ENCODE measurements at places on chromosomes 4 and X.

GRCh38 chr4:101175896-101176676 lies 171.2 kb downstream of the PPP3CA start:
- no peak for DNase-seq

- no peak for DNase-seq
Measured at GRCh38 chrX:70479922-70480659, 35.5 kb downstream of the DLG3 start.

- no peak for DNase-seq
Measured at GRCh38 chr4:105232374-105232773, 85.7 kb downstream of the TET2 start.

DNA sequence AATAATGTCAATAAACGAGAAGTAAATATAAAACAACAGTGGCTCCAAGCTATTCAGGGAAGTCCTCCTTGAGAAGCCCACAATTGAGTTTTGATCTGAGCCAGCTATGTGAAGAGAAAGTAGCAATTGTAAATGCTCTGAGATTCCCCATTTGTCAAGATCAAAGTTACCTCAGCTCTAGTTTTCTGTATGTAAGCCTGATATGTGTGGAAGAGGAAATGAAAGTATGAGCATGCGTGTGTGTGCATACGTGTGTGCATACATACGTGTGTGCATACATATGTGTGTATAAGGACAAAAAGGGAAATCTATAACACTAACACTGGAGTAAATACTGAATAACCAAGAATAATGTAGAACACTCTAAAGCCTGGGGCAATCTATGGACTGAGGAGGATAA lies 130.3 kb downstream of the SCFD2 start:
- DNase-seq = no peak

DNA sequence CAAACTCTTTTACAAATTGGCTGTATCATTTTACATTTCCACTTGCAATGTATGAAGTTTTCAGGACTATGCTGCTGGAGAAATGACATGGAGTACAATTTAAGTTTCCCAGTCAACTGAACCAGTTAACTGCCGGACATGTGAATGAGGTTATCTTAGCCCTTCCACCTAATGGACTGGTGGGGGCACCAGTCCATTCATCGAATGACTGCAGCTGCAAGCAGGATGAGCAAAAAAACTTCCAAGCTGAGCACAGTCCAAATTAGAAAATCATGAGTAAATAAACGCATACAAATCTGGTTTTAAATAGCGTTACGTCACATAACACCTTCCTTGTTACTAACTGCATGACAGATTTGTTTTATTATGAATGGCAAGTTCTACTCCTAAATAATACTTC lies 1131.5 kb downstream of the PCDH18 start:
- no peak for DNase-seq

GRCh38 chr4:166366012-166366411 lies 493.0 kb downstream of the TLL1 start:
- peak; percentile 63 for DNase-seq

DNA sequence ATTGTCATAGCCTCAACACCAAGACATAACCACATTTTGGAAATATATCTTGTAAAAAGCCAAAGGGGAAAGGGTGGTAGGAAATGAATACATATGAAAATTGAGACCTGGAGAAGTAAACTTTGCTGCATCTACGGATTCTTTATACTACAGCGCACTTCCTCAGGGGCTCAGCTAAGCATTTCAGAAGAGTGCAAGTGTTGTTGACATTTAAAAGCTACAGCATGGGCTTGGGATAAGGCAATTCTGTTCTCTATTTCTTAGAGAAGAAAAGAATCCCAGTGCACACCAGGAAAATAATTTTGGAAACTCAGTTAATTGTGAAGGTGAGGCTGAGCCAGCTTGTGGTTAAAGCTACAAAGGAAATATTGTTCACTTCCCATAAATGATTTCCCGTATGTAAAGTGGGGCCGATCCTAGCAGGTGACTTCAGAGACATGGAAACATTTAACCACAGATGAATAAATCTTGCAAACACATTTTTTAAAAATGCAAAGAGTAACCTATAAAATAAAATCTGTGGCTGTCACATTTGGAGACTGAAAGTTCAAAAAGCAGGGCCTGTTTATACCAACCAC lies 12.6 kb upstream of the GBA3 start:
- DNase-seq = no peak

DNA sequence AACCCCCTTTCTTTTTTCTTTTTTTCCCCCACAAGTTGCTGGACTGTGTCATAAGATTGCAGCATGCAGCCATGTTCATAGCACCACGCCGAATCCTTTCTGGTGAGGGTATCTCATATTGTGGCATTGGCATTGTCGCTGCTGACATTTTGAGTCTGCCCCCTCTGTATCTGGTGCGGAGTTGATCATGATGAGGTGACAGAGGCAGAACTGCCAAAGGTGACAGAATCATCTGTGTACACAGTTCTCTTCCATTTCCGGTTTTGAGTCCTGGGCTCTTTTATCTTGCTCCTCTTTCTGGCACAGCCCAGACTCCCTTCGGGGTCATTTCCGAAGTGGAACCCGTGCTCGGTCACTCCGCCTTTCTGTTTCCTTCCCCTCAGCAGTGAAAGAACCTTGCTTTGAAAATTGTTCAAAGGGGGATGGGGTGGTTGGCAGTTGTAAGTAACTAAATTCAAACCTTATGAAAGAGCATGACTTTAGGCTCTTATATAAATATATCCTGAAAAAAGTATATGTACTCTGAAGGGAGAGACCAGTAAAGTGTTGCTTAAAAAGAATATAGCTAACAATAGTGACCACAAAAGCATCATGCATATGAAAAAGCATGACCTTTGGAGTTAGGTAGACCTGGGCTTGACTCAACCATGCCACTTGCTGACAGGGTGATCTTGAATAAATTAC lies 55.0 kb upstream of the BMP2K start:
- DNase-seq = no peak

GRCh38 chr4:100208964-100209363 lies 18.7 kb upstream of the DDIT4L start:
- DNase-seq = no peak

GRCh38 chr4:52235552-52236201 lies 184.6 kb downstream of the SPATA18 start:
- no peak for DNase-seq

DNA sequence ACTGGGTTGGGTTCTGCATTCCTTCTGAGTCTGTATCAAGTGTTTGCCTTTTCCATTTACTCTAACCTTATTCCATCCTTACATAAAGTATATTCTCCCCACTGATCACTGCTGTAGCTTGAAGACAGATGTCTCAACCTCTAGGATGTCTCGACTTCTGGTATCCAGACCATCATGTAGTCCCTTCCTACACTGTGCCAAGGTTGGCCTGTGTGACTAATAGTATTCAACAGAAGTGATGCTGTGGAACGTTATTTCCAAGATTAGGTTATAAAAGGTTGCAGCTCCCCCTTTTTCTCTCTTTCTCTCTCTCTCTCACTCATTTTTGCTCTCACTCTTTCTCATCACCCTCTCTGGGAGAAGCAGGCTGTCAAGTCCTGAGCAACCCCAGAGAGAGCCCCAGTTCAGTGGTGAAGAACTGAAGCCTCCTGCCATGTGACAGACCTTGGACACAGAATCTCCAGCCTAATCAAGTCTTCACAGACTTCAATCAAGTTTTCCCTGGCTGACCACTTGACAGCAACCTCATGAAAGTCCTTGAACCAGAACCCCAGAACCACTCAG lies 75.4 kb downstream of the PRDM5 start:
- no peak for DNase-seq

DNA sequence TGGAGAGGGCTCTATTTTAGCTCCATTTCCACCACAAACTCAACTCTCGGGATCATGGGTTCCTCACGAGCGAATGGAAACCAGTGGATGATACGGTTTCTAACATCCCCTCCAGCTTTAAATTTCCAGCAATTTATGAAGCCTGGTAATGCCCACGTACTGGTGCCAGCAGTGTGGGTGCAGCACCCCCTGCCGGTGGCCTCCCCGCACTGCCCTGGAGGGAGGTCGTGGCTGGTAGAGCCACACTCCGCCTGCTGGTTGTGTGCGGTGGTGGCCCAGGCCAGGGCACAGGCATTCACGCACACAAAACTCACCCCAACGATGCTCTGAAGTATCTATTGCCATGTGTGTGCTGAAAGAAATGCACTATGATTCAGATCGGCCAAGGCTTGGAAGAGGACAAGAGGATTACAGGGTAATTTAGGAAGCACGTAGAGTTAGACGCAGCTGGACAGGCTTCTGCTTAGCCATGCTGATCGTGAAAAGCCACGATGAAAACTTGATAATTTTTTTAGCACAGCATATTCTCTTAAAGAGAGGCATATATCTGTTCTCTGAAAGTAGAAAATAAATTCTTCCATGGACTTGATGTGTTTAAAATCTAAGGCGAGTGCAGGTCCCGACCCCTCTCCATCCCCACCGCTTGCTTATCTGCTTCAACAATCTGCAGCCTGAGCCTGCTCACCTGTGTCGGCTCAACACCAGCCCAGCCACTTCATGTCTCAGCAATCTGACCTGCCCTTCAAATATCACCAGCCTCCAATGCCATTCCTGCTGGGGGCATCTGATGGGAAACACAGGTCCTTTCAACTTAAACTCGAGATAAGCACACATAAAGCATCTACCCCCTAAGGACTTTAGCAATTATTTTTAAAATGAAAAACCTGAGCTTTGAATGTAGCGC lies 59.1 kb downstream of the SCD5 start:
- DNase-seq = no peak

- no peak for DNase-seq
Measured at GRCh38 chrX:153667281-153667955, 6.2 kb downstream of the PNCK start.

DNA sequence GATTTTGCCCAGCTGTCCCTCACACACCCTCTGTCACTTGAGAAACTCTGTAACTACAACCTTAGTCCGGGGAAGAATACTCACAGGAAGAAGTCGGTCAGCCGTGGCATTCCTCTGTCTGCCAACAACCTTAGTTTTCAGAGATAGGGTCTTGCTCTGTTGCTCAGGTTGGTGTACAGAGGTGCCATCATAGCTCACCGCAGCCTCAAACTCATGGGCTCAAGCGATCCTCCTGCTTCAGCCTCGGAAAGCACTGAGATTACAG lies 12.2 kb upstream of the SPCS3 start:
- no peak for DNase-seq

GRCh38 chr4:73777612-73778011 lies 37.2 kb downstream of the CXCL8 start:
- peak; percentile 12 for DNase-seq

GRCh38 chrX:30577362-30577991 lies at the start of gene TASL:
TASL (minus strand) TSS chrX:30577766; CDS start chrX:30560355, 17,411 bp downstream.
- no peak for DNase-seq

DNA sequence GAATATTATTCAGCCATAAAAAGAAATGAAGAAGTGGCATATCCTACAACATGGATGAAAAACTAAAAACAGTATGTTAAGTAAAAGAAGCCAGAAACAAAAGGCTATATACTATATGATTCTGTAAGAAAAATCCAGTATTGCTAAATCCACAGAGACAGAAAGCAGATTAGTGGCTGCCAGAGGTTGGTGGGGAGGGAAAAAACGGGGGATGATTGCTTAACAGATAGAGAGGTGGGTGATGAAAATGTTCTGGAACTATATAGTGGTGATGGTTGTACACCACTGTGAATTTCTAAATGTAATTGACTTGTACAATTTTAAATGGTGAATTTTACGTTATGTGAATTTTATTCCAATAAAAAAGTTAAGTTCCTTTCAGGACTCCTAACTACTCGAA lies 157.6 kb upstream of the SH3RF1 start:
- DNase-seq = no peak

GRCh38 chrX:8520178-8520577 lies 55.5 kb downstream of the VCX3B start:
- no peak for DNase-seq

DNA sequence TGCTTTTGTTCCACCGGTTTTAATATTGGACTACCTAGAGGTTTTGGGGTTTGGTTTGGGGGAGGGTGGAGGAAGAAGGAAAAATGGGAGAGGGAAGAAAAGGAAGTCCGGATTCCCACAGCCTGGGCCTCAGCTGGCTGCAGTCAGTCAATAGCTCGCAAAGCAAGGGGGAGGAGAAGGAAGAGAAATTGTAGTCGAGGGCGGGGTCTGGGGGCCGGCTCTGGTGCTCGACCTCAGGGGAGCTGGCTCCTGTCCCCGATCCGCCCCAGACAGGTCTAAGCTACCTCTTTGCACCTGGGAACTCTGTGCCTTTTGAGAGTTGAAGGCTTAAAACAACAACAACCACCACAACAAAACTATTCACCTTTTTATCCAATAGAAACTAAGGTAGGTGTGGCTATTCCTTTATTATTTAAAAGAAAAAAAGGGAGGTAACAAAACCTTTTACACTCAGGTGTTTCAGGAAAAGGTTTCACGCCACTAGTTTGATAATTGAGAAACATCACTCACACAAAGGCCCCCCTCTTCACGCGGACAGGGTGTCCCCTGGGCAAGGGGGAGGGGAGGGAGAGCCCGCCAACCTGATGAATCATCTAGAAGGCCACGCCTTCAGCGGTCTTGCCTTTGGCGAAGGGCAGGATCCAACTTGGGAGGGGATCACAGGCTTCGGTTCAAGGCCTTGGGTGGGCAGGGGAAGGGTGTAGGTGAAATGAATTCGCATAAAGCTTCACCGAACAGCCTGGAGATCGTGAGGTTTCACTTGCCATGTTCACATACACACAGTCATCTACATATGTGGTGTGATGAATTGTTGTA lies 1.6 kb upstream of the LNX1 start:
- peak; percentile 59 for DNase-seq

DNA sequence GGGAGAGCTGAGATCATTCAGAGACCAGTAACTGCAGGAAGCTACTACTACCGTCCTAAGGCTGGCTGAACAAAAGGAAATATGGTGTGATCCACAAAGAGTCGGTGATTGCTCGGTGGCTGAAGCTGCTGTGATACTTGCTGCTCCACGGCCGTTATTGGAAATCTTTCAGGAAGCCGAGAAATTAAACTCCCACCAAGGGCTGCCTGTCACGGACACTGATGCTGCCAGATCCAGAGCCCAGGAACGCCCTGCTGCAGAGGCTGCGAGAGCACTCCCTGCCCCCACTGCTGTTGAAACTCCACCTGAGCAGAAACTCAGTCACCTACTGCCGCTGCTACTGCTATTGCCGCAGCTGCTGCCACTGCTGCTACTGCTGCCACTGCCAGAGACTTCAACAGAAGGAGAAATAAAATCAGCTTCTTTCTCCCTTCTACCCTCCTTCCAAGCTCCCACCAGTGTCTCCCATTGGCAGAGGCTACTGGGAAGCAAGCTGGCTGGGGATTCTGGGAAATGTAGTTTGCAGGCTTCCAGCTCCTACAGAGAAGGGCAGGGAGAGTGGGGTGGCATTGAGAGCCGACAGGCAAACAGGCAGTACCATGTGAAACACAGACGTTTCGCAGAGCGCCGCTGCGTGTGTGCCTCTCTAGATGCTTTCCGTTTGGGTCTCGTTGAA lies 126.0 kb upstream of the ENPP6 start:
- no peak for DNase-seq

All from foreskin keratinocyte (primary cell).